Activated T-helper 1 cell treated with anti-CD3 and anti-CD28 coated beads, Interleukin-12 subunit alpha, Interleukin-12 subunit beta, Interleukin-2, Interleukin-4 antibody, amounts not matched to agents 30 ng/mL and 10 ng/mL and 1 ng/mL, durations not matched to agents 14 hours and 24 hours and 36 hours (primary cell): ENCODE measurements at places on chromosomes 4 and X.
A peak's percentile ranks its signal among the peaks of the same experiment; 100 is the strongest.

DNA sequence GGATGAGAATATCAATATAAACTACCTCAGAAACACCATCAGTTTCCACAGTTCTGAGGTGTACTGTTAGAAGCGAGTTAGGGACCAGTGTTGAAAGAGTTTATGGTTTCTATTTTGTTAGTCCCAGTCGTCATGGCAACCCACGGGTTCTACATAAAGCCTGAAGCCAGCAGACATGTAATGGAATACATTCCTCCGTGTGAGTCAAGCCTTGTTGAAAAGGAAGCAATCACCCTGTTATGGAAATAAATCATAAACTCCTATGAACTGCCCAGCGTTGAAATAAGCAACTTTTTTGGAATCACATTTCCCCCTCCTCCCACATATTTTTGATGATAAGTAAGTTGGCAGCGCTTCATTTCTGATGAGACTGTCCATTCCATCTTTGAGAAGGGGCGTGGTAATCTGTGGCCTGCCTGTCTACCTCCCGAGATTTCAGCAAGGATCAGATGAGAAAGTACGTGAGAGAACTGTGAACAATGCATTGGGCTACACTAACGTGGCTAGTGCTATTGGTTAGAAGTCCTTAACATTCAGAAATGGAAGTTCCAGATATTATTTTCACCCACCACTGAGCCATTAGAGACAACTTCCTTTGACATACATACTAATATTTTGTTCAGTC lies 40.4 kb upstream of the PDHA1 start:
- no peak overlapping the region for H3K27ac ChIP-seq
- no peaks in the 10 kb centered on the region for H3K27me3 ChIP-seq
- no peaks in the 10 kb centered on the region for H3K36me3 ChIP-seq
- no peak overlapping the region for H3K4me3 ChIP-seq
- no peaks in the 10 kb centered on the region for H3K4me1 ChIP-seq
- no peak for DNase-seq

GRCh38 chr4:93263166-93263565 lies 565.4 kb upstream of the ATOH1 start:
- H3K36me3 ChIP-seq = no peaks in the 10 kb centered on the region
- H3K27ac ChIP-seq = no peak overlapping the region
- no peak overlapping the region for H3K4me3 ChIP-seq
- DNase-seq = no peak
- H3K27me3 ChIP-seq = no peaks in the 10 kb centered on the region

- DNase-seq = no peak
- no peak overlapping the region for H3K27ac ChIP-seq
- no peaks in the 10 kb centered on the region for H3K27me3 ChIP-seq
- no peaks in the 10 kb centered on the region for H3K36me3 ChIP-seq
- H3K4me1 ChIP-seq = no peaks in the 10 kb centered on the region
- H3K4me3 ChIP-seq = no peak overlapping the region
Measured at GRCh38 chr4:5126231-5126630, 75.0 kb downstream of the STK32B start.

GRCh38 chrX:1102786-1103185 lies 109.7 kb downstream of the CRLF2 start:
- H3K4me1 ChIP-seq = no peaks in the 10 kb centered on the region
- H3K4me3 ChIP-seq = no peak overlapping the region
- no peaks in the 10 kb centered on the region for H3K36me3 ChIP-seq
- no peak overlapping the region for H3K27ac ChIP-seq
- H3K27me3 ChIP-seq = peaks cover 22% of the 10 kb centered on the region

GRCh38 chrX:106894392-106894909 lies 8.7 kb downstream of the RIPPLY1 start:
- H3K4me3 ChIP-seq = no peak overlapping the region
- no peaks in the 10 kb centered on the region for H3K27me3 ChIP-seq

DNA sequence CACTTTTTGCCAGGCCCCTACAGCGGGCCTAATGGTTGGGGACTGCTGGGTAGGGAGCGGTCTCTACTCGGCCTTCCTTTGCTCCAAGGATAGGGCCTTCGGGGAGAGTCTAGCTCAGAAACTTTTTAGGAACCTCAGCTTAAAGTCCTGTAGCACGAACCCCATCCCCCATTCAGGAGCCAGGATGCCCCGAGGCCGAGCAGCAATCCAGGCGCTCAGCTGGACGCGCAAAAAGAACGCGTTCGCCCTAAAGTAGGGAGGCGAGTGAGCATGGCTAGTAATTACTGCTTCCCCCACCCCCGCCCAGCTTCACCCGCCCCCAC lies 9.7 kb downstream of the POU4F2 start:
- peaks cover 66% of the 10 kb centered on the region for H3K27me3 ChIP-seq
- H3K36me3 ChIP-seq = peaks cover 2% of the 10 kb centered on the region
- no peaks in the 10 kb centered on the region for H3K4me1 ChIP-seq
- no peak overlapping the region for H3K27ac ChIP-seq
- H3K4me3 ChIP-seq = no peak overlapping the region

GRCh38 chr4:135274416-135274815 lies 1072.8 kb upstream of the PABPC4L start:
- no peaks in the 10 kb centered on the region for H3K36me3 ChIP-seq
- H3K27ac ChIP-seq = no peak overlapping the region
- H3K27me3 ChIP-seq = no peaks in the 10 kb centered on the region
- DNase-seq = no peak
- H3K4me1 ChIP-seq = no peaks in the 10 kb centered on the region

DNA sequence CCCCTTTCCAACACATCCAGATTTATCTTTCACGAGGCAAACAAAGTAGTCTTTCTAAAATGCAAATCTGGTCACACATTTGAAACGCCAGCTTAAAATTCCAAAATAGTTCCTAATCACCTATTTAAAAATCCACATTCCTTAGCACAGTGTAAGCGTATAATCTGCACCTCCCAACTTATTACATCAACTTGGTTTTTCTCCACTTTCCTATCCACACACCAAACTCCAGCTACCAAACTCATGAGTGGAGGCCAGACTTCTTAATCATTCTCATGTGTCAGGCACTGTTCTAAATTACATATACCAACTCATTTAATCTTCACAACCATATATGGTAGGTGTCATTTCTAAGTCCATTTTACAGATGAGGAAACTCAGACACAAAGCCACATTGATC lies 33.8 kb downstream of the ENOX2 start:
- no peak for DNase-seq
- no peak overlapping the region for H3K27ac ChIP-seq
- H3K27me3 ChIP-seq = no peaks in the 10 kb centered on the region
- no peaks in the 10 kb centered on the region for H3K4me1 ChIP-seq

DNA sequence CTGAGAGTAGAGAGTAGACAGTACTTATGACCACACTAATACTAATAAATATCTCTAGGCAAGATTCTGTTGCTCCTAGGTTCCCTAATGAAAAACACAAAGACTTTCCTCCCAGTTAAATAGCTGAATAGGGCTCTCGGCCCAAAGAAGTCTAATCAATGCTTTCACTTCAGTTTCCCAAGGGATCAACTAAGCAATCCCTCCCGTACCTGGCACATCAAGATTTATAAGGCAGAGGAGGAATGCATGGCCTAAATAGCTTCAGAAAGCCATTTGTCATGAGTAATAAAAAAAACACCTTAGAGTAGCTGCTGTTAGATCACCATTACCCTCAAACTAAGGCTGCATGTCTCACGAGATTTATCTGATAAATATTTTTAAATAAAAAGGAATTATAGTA lies 56.8 kb upstream of the EXOC1L start:
- DNase-seq = no peak
- no peaks in the 10 kb centered on the region for H3K36me3 ChIP-seq
- H3K4me1 ChIP-seq = no peaks in the 10 kb centered on the region
- H3K27me3 ChIP-seq = peaks cover 4% of the 10 kb centered on the region
- H3K4me3 ChIP-seq = no peak overlapping the region

DNA sequence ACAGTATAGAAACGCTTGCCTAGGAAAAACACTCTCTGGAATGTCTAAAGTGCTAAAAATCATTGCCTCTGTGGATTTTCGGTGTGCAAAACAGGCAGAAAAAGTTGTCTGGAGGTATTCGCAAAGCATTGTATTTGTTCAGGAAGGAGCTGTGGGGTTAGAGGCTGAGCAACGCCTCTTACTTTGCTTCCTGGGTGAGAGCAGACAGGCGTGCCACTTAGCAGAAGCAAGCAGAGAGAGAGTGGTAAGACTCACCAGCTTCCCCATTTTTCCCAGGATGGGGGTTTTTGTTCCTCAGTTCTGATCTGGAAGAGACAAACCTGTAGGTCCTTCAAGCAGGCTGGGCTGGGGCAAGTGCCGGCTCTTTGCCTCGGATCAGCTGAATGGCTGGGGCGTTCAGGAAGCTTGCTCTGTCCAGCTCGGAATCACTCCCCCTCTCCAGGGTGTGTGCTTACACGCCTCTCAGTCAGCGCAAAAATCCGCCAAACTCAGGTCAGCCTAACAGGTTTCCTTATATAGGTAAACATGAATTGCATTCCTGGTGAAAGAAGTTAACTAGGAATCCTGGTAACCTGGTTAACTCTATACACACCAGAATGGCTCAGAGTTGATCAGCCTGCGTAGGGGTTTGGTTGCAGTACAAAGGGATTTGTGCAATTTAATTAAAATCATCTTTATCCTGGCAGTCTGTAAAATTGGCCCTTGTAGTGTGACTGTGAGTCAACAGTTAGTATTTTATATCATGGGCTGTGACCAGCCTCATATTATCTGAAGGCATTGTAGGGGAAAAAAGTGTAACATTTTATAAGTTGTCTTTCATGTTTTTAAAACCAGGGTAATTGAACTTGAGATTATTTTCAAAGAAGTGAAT lies 213.1 kb upstream of the MID1 start:
- H3K4me3 ChIP-seq = no peak overlapping the region
- DNase-seq = no peak
- no peak overlapping the region for H3K27ac ChIP-seq
- no peaks in the 10 kb centered on the region for H3K36me3 ChIP-seq
- H3K27me3 ChIP-seq = no peaks in the 10 kb centered on the region

GRCh38 chr4:77434299-77435092 lies 171.1 kb upstream of the CXCL13 start:
- H3K27ac ChIP-seq = no peak overlapping the region
- DNase-seq = no peak
- H3K27me3 ChIP-seq = no peaks in the 10 kb centered on the region
- H3K36me3 ChIP-seq = no peaks in the 10 kb centered on the region
- peaks cover 8% of the 10 kb centered on the region for H3K4me1 ChIP-seq

- H3K4me3 ChIP-seq = no peak overlapping the region
- no peak overlapping the region for H3K27ac ChIP-seq
- H3K27me3 ChIP-seq = peaks cover 4% of the 10 kb centered on the region
- no peak for DNase-seq
- H3K4me1 ChIP-seq = no peaks in the 10 kb centered on the region
Measured at GRCh38 chrX:108036298-108036973, 8.4 kb upstream of the VSIG1 start.

- H3K27ac ChIP-seq = peak overlapping the region; percentile 97
- no peaks in the 10 kb centered on the region for H3K27me3 ChIP-seq
- peak overlapping the region; percentile 91 for H3K4me3 ChIP-seq
- H3K4me1 ChIP-seq = peaks cover 33% of the 10 kb centered on the region
- peaks cover 10% of the 10 kb centered on the region for H3K36me3 ChIP-seq
Measured at GRCh38 chrX:153926858-153927671, 1.0 kb upstream of the ARHGAP4 start.

- H3K36me3 ChIP-seq = peaks cover 49% of the 10 kb centered on the region
- H3K4me1 ChIP-seq = no peaks in the 10 kb centered on the region
- H3K27ac ChIP-seq = no peak overlapping the region
- DNase-seq = no peak
- H3K27me3 ChIP-seq = no peaks in the 10 kb centered on the region
- no peak overlapping the region for H3K4me3 ChIP-seq
Measured at GRCh38 chr4:168386002-168386401, 67.5 kb upstream of the DDX60 start.

DNA sequence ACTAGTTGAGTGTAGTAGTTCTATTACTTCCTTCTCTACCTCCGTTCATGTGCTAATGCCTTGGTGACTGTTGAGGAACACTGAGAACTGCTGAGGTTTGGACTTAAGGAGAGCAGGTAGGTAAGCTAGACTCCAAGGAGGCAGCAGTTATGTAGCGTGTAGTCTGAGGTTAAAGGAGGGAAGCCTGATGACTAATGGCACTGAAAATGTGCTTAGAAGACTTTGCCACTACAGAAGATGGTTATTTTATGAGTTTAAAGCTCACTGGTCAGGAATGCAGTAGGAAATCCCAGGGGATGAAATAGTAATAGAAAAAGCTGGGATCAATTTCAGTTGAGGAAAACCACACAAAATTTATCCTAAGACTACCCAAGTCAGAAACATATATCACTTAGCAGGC lies 1077.3 kb downstream of the RAPGEF2 start:
- H3K4me3 ChIP-seq = no peak overlapping the region
- DNase-seq = no peak
- no peak overlapping the region for H3K27ac ChIP-seq
- H3K4me1 ChIP-seq = no peaks in the 10 kb centered on the region

DNA sequence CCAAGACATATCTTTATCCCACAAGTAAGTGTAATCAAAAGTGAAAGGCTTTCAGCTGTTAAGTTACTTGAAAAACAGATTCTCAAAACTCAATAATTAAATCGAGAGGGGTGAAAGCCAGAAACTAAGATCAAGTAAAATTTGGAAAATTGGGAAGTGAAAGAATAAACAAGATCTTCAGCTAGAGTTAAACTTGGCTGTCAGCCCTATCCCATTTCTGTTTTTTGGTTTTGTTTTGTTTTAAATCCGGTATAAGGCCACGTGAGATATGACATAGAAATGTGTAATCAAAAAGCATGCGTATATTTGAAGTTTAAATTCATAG lies 856.8 kb downstream of the STIM2 start:
- H3K27me3 ChIP-seq = no peaks in the 10 kb centered on the region
- H3K4me3 ChIP-seq = no peak overlapping the region
- H3K4me1 ChIP-seq = no peaks in the 10 kb centered on the region
- no peak for DNase-seq
- H3K27ac ChIP-seq = no peak overlapping the region
- H3K36me3 ChIP-seq = no peaks in the 10 kb centered on the region

- H3K4me3 ChIP-seq = no peak overlapping the region
- H3K27me3 ChIP-seq = peaks cover 3% of the 10 kb centered on the region
- H3K4me1 ChIP-seq = no peaks in the 10 kb centered on the region
- no peak for DNase-seq
Measured at GRCh38 chr4:140799686-140800225, 43.6 kb upstream of the TBC1D9 start.

- no peak overlapping the region for H3K4me3 ChIP-seq
- H3K27ac ChIP-seq = no peak overlapping the region
- no peaks in the 10 kb centered on the region for H3K4me1 ChIP-seq
- H3K27me3 ChIP-seq = peaks cover 7% of the 10 kb centered on the region
- H3K36me3 ChIP-seq = no peaks in the 10 kb centered on the region
Measured at GRCh38 chrX:118963159-118963558, 11.3 kb upstream of the LONRF3 start.

- H3K27me3 ChIP-seq = no peaks in the 10 kb centered on the region
- no peak for DNase-seq
- H3K27ac ChIP-seq = no peak overlapping the region
- no peaks in the 10 kb centered on the region for H3K4me1 ChIP-seq
- no peak overlapping the region for H3K4me3 ChIP-seq
Measured at GRCh38 chr4:33802578-33802977, 2441.7 kb downstream of the ARAP2 start.
